ENCODE measurements at places on chromosomes 16 and 17. TPM values are rescaled to one million over a fixed set of nuclear protein-coding genes. Genes with fewer than 3 reads are reported as not detected.

CHST5 gene
- total RNA-seq = not detected

DNA sequence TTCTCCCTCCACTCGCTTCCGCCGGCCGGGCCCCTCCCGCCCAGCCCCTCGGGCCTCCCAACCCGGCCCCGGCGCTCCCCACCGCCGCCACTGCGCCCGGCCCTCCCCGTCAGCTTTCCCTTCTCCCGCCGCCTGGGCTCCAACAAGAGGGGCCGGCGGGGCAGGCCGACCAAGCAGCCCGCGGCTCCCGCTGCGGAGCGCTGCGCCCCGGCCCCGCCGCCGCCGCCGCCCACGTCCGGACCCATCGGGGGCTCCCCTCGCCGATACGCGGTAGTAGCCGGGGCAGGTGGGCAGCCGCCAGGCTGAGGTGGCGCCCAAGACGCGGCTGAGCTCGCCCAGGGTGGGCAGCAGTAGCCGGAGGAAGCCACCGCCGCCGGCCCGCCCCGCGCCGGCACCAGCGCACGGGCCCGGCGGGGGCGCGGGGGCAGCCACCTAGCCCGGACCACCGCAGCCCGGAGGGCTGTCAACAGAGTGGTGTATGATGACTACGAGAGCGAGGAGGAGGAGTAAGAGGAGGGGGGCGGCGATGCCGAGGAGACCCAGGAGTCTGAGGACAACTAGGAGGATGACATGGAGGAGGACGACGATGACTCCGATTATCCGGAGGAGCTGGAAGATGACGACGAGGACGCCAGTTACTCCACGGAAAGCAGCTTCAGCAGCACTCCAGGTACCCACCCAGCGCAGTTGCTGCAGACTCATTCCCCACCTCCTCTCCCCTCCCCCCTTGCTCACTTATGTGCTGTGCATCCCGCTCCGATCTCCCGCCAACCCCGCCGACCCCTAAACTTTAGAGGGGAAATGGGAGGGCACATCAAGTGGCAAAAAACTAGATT is 498 bp downstream of the LRRC37B start:
- no peaks in the 10 kb centered on the region for H3K36me3 ChIP-seq
- peak overlapping the region; percentile 95 for H3K4me3 ChIP-seq
- peak overlapping the region; percentile 47 for H3K27ac ChIP-seq
- peak; percentile 24 for DNase-seq

INPP5K gene
- total RNA-seq = 32.1 TPM

- H3K36me3 ChIP-seq = no peaks in the 10 kb centered on the region
- H3K27ac ChIP-seq = peak overlapping the region; percentile 47
- H3K27me3 ChIP-seq = peaks cover 3% of the 10 kb centered on the region
- no peak for DNase-seq
- H3K4me3 ChIP-seq = peak overlapping the region; percentile 52
- H3K4me1 ChIP-seq = peaks cover 3% of the 10 kb centered on the region
These were observed 1.0 kb downstream of the NOG start for GRCh38 chr17:56594320-56595107.

DNA sequence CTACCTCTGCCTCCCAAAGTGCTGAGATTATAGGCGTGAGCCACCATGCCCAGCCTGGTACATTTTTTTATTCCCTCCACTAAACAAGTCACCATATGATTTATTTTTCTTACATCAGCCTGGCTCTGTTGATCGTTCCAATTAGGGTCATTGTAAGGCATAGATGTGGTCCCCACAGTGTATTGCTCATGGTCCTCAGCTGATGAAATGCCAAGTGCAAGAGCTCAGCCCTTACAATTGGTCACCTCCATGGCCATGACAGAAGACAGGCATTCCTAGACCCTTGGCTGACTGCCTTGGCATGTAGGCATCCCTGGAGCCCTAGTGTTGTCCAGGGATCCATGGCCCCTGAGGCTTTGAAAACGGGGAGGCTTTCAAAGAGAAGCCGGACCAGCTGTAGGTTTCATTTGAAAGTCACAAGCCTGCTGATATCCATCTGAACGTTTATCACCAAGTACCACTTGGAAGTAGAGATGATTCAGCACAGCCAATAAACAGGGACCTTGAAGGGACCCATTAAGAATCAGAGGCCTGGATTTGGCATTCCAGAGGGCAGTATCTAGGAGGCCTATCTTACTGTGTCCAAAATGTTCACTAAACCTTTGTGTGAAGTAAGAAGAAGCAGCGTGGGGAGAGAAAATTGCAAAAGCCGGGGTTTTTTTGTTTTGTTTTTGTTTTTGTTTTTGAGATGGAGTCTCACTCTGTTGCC is 20.6 kb upstream of the PRKCA start:
- no peak for DNase-seq
- no peaks in the 10 kb centered on the region for H3K27me3 ChIP-seq
- H3K4me1 ChIP-seq = no peaks in the 10 kb centered on the region
- no peaks in the 10 kb centered on the region for H3K36me3 ChIP-seq
- no peak overlapping the region for H3K4me3 ChIP-seq

PDILT gene
- not detected for total RNA-seq

PIGL gene
- 19.3 TPM for total RNA-seq

GRCh38 chr16:71883168-71883848 is 674 bp downstream of the ZNF821 start:
- H3K27ac ChIP-seq = no peak overlapping the region
- peak; percentile 9 for DNase-seq
- H3K4me3 ChIP-seq = peak overlapping the region; percentile 71
- peaks cover 2% of the 10 kb centered on the region for H3K4me1 ChIP-seq
- no peaks in the 10 kb centered on the region for H3K27me3 ChIP-seq

GRCh38 chr17:70096861-70097260 is 21.8 kb downstream of the KCNJ16 start:
- H3K4me3 ChIP-seq = no peak overlapping the region

GRCh38 chr17:57369509-57369945 is 113.2 kb downstream of the MSI2 start:
- H3K4me3 ChIP-seq = no peak overlapping the region
- DNase-seq = peak; percentile 28
- H3K4me1 ChIP-seq = no peaks in the 10 kb centered on the region
- H3K36me3 ChIP-seq = no peaks in the 10 kb centered on the region

- H3K27me3 ChIP-seq = no peaks in the 10 kb centered on the region
- H3K4me1 ChIP-seq = no peaks in the 10 kb centered on the region
- H3K4me3 ChIP-seq = no peak overlapping the region
- no peaks in the 10 kb centered on the region for H3K36me3 ChIP-seq
These were observed 45.4 kb downstream of the CREBBP start for GRCh38 chr16:3835089-3835602.
